ENCODE measurements at places on chromosomes 5 and 9.

- DNase-seq = no peak
Measured at GRCh38 chr9:89524963-89525362, 27.1 kb upstream of the SEMA4D start.

GRCh38 chr5:131854134-131854533, 57.3 kb upstream of the FNIP1 start:
- no peak for DNase-seq

GRCh38 chr9:91162784-91163443, 198.8 kb downstream of the AUH start:
- DNase-seq = no peak

DNA sequence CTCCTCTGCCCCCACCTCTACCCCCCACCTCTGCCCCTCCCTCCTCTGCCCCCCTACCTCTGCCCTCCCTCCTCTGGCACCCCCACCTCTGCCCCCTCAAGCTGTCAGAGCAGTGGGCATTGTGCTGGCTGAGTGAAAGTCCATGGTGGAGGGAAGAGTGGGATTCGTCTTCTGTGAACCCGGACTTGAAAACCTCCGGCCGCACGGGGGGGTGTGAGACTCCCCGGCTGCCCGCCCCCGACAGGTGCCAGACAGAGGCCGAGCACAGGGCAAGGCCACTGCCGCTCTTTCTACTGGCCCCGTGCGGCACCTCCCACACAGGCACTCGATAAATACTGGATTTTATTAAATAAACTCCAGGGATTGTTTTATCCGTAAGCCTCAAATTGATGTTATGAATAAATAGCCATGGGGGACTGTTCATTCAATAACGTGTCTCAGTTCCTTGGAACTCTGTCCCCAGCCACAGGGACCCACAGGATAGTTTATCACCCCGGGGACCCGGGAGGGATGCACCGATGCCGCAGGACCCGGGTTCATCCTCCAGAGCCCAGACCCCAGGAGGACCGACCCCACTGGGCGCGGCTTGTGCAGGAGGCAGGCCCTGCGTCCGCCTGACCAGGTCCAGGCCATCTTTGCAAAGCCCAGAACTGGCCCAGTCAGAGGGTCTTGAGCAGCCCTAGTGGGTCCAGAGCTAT, 2.6 kb upstream of the QRFP start:
- DNase-seq = no peak

DNA sequence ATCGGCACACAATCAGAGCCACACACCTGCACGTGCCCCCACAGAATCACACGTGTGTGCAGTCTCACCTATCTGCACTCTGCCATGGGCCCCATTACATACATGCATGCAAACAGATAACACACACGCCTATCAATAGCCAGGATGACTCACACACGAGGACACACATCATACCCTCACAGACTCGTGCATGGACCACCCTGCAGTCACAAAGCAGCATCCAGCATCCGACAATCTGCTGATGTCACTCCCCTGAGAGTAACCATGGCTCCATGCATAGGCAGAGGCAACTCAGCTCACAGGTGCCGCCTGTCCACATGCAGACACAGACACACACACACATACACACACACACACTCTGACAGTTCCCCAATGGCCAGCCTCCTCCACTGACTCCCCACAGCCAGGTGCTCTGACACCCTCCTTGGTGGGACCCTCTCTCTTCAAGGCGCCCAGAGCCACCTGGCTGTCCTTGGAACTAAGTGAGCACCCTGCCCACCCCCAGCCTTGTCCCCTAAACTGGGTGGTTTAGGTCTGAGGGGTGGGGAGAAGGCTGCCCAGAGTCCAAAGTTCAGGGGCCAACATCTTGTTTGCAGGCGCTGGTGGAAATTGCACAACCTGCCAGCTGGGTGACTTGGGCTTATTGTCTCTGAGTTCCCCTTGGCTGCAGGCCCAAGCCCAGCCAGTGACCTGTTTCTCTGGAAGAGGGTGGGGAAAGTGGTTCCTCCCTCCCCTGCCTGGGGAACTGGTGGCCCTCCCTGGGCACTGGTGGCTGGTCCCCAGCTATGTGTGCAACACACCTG, 34.6 kb upstream of the NEK6 start:
- no peak for DNase-seq

DNA sequence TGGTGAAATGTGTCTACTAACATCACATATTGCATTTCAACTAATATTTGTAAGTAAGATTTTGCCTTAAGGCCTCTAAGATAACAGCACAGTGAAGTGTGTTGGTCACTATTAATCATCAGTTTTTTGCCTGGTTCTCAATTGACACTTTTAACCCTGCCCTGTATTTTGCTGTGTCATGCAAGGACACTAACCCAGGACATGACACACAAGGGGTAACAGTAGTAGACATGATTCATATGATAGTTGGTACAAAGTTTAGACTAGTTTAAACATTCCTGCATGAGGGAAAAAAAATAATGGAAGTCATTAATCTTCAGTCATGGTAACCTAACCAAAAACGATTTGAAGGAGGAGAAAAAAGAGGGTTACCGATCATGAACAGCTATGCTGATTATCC, 207.0 kb downstream of the DEPDC1B start:
- DNase-seq = no peak

GRCh38 chr9:114202396-114202795, 47.1 kb downstream of the COL27A1 start:
- no peak for DNase-seq

- no peak for DNase-seq
Measured at GRCh38 chr5:45402804-45403455, 293.2 kb downstream of the HCN1 start.

DNA sequence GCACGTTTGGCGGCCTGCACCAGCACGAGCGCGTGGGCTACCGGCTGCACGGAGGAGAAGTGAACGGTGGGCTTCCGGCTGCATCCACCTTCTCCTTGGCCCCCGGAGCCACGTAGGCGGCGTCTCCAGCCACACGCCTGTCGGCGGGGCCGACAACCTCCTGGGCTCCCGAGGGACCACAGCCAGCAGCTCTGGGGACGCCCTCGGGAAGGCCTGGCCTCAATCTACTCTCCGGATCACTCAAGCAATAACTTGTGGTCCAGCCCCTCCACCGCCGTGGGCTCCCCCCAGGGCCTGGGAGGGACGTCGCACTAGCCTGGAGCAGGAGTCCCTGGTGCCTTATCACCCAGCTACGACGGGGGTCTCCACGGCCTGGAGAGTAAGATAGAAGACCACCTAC, 73.7 kb downstream of the INSL6 start:
- no peak for DNase-seq

GRCh38 chr9:136481558-136481957, 1.3 kb downstream of the SEC16A start:
- no peak for DNase-seq

DNA sequence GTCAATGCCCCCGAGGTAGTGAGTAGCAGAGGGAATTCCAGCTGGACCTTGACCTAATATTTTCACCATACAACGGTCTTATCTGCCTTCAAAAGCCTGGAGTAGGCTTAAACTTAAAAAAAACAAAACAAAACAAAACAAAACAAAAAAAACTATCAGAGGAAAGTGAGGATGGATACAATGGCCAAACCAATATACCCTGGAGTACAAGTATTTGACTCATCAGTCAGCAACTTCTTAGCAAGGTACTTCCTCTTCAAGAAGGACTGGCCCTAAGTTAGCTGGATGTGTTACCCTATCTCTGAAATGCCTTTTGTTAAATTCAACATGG, 160.6 kb upstream of the GNA14 start:
- DNase-seq = no peak

GRCh38 chr5:122300374-122300773, 11.7 kb upstream of the SNCAIP start:
- DNase-seq = no peak

- no peak for DNase-seq
Measured at GRCh38 chr5:141492168-141492885, 3.4 kb downstream of the PCDHGC5 start.

GRCh38 chr5:52738095-52738506, 49.6 kb upstream of the ITGA1 start:
- no peak for DNase-seq

GRCh38 chr5:81525690-81526089, 131.8 kb upstream of the ACOT12 start:
- no peak for DNase-seq

DNA sequence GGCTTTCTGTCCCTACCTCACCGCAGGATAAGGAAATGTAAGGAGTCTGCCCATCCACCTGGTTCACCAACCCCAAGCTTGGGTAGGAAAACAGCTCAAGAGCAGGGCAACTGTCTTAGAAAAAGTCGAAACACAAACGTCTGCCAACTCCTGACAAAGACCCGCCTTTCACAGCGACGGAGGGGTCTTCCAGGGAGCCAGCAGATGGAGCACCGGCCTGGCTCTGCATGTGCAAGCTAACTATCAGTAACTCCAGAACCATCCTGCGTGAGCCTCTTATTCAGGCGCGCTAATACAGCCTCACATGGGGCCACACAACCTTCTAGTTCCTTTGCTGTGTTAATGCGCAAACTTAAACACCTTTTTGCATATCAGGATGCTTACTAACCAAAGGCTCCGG, 26.9 kb downstream of the CAMSAP1 start:
- no peak for DNase-seq

- peak; percentile 25 for DNase-seq
Measured at GRCh38 chr9:127828262-127829031, 25.8 kb downstream of the FPGS start.

DNA sequence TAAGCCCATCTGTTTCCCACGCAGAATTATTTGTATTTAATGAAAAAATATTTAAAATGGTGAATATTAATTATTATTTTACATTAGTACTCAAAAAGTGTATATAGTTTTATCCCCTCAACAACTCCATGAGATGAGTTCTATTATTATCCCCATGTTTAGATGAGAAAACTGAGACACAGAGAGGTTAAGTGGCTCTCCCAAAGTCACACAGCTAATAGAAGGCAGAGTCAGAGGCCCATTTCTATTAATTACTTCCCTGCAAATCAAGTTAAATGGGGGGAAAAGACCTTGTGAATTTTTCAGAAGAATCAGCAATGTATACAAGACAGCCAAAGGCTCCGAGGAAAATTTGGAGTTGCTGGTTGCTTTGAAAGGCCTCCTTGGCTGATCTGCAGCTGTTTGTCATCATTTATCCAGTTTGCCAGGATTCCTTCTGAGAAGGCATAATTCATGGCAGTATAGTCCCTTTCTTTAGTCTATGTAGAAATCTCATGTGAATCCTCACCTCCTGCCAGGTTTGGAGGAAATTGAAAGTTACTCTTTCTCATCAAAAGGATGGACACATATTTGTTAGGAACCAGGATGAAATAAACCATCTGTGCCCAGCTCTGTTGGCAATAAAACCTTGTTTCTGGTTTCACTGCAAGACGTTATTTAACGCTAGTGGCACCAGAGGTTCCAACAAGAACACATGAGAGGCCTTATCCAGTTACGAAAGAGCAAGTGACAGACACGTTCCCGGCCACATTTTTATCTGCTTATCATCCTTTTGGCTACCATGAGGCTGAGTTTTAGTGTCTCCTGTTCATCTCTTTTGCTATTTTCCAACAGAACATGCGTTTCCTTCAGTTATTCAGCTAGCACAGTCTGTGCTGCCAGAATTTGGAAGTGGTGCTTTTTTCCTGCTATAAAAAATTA, 621 bp downstream of the FYB1 start:
- no peak for DNase-seq

GRCh38 chr9:98801969-98802371, 5.5 kb upstream of the GALNT12 start:
- DNase-seq = no peak

DNA sequence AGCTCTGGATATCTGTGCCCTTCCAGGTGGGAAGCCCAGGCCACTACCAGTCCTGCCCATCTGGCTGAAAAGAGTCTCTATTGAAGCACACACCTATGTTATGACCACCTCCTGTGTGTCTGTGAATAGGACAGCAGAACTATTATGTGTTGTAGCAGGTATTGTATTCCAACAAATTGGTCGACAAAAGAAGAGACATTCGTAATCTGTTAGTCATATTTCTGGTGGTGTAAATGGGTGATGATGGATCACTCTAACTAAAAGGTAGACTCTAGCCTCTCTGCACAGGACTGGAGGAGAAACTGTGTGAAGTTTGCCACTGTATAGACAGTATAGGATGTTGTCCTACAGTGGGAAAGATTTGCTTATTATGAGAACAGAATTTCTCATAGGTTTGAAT, 416.1 kb downstream of the TMEM38B start:
- DNase-seq = peak; percentile 43

- DNase-seq = no peak
Measured at GRCh38 chr5:1330146-1330846, 14.6 kb downstream of the CLPTM1L start.

DNA sequence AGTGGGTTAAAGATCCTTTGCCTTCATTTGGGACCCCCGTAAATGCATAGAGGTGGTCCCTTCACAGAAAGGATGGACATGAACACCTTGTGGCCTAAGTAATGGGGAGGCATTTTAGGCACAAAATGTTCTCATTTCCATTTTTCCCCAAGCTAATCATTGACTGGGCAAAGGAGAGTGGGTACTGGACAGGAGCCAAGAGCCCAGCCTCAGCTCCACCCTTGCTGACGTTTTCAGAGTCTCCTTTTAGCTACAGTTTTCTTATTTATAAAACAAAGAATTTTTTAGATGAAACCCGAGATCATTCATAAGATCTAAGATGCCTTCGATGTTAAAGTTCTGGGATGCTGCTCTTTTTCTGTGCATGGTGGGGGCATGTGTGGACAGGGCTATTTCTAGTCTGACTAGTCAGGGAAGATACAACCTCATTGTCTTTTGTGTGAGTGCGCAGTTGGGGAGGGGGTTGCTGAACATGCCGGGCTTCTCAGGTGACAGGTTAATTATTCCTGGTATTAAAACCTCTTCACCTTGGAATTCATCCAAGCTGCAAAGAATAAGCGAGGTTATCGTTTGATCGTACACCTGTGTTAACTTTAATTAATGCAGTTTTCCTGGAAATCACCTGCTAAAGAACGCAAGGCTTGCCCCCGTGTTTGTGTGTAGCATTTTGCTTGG, 48.4 kb downstream of the ADAMTS16 start:
- peak; percentile 99 for DNase-seq

DNA sequence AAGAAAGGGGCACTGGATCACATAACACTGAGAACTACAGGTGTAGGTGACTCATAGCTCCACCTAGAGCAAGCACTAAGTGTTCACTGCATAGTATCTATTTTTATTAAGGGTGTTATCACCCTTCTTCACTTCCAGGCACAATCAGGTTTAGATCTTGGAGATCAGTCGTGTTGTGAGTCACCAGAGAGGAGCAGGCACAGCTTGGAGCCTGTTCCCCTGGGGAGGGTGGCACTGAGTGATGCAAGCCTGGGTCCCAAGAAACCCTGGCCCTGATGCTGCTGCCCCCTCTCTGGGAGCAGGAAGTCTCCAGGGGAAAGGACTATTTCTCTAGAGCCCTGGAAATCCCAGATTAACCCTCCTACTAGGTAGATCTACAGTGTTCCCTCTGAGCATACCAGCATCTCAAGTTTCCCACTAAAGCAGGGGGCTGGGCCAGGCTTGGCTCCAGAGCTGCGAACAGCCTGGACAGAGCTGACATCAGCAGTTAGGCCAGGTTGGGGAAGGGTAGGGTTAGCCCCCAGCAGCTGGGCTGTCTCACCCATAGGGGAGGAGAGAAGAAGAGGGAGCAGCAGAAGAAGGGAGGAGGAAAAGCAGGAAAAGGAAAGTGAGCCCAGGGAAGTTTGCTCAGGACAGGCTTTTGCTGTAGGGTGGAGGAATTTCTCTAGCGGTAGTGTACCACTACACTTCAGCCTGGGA, 28.1 kb upstream of the SPINK4 start:
- no peak for DNase-seq

- no peak for DNase-seq
Measured at GRCh38 chr5:68182094-68182493, 33.5 kb upstream of the PIK3R1 start.

Measured in NCI-H748 treated with DMSO at 0.1 percent for 48 hours (cell line).